Tibial nerve (tissue), 4 donors: ENCODE measurements at places on chromosomes 12 and 14.
A peak's percentile ranks its signal among the peaks of the same experiment; 100 is the strongest.

DNA sequence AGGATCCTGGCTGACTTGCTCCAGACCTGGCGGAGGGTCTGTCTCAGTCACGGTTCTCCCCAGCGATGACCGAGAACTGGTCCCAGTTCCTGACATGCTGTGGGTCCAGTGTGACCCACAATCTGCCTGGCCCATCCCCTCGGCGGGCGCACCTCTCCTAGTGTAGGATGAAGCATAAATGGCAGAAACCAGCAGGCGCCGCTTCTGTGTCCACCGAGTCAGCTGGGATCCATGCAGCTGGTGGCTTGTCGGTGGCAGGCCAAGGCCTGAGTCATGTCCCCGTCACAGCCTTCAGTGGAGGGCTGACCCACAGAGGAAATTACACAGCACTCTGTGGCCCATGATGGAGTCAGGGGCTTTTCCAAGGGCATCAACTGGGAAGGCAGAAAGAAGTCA is 38.5 kb downstream of the NFKBIA start:
- no peaks in the 10 kb centered on the region for H3K27me3 ChIP-seq
- DNase-seq = no peak
- peak overlapping the region; percentile 94 for H3K27ac ChIP-seq
- peaks cover 53% of the 10 kb centered on the region for H3K4me1 ChIP-seq
- H3K4me3 ChIP-seq = no peak overlapping the region
- no peaks in the 10 kb centered on the region for H3K36me3 ChIP-seq

- H3K4me3 ChIP-seq = no peak overlapping the region
- DNase-seq = no peak
- no peaks in the 10 kb centered on the region for H3K4me1 ChIP-seq
- H3K36me3 ChIP-seq = no peaks in the 10 kb centered on the region
- no peak overlapping the region for H3K27ac ChIP-seq
Measured at GRCh38 chr12:52650520-52651081, 1.4 kb downstream of the KRT2 start.

DNA sequence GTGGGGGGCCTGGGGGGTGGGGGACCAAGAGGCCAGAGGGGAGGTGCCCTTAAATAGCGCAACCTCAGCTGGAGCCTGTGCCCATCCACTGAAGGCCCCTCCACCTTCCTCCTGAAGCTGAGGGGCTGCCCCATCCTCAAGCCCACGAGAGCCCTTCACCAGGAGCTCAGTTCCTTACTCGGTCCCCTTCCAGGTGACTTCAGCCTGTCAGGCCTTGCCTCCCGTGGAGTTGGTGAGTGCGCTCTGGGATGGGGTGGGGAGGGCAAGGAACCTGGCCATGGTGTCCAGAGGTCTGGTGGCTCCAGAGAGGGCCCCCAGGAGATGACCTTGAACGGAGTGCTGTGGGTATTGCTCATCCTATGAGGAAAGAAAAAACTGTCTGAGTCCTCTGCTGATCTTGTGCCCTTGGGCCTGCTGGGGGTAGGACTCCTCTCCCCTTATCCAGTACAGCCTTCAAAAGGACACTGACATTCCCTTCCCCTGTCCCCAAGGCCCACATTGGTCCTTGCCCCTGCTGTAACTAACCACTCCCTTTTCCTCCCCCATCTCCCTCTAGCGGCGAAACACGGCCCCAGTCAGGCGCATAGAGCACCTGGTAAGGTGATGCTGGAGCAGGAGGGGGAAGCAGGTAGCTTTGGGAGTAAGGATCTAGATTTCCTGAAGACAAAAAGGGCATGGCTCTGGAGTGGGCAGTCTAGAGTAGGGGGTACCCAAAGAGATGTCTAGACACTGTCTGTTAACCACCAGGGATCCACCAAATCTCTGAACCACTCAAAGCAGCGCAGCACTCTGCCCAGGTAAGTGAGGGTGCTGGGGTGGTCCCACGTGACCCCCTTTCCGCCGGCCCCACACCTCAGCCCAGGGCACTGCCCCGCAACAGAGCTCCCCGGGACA is 3.6 kb downstream of the TNS2 start:
- peaks cover 4% of the 10 kb centered on the region for H3K4me1 ChIP-seq
- H3K4me3 ChIP-seq = peak overlapping the region; percentile 30
- no peaks in the 10 kb centered on the region for H3K27me3 ChIP-seq
- peaks cover 45% of the 10 kb centered on the region for H3K36me3 ChIP-seq
- peak overlapping the region; percentile 94 for H3K27ac ChIP-seq
- no peak for DNase-seq

GRCh38 chr12:7113389-7113871 is 4.4 kb upstream of the C1RL start:
- no peaks in the 10 kb centered on the region for H3K27me3 ChIP-seq
- H3K36me3 ChIP-seq = peaks cover 4% of the 10 kb centered on the region
- no peak overlapping the region for H3K4me3 ChIP-seq
- no peak for DNase-seq
- peaks cover 38% of the 10 kb centered on the region for H3K4me1 ChIP-seq
- peak overlapping the region; percentile 72 for H3K27ac ChIP-seq

DNA sequence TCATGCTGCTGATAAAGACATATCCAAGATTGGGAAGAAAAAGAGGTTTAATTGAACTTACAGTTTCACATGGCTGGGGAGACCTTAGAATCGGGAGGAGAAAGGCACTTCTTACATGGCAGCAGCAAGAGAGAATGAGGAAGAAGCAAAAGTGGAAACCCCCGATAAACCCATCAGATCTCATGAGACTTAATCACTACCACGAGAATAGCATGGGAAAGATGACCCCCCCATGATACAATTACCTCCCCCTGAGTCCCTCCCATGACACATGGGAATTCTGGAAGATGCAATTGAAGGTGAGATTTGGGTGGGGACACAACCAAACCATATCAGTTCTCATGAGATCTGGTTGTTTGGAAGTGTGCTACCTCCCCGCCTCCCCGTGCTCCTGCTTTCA is 9.8 kb upstream of the MFAP5 start:
- no peak overlapping the region for H3K4me3 ChIP-seq
- H3K27ac ChIP-seq = no peak overlapping the region
- H3K27me3 ChIP-seq = no peaks in the 10 kb centered on the region
